ENCODE measurements at places on chromosomes 11 and 22.

DNA sequence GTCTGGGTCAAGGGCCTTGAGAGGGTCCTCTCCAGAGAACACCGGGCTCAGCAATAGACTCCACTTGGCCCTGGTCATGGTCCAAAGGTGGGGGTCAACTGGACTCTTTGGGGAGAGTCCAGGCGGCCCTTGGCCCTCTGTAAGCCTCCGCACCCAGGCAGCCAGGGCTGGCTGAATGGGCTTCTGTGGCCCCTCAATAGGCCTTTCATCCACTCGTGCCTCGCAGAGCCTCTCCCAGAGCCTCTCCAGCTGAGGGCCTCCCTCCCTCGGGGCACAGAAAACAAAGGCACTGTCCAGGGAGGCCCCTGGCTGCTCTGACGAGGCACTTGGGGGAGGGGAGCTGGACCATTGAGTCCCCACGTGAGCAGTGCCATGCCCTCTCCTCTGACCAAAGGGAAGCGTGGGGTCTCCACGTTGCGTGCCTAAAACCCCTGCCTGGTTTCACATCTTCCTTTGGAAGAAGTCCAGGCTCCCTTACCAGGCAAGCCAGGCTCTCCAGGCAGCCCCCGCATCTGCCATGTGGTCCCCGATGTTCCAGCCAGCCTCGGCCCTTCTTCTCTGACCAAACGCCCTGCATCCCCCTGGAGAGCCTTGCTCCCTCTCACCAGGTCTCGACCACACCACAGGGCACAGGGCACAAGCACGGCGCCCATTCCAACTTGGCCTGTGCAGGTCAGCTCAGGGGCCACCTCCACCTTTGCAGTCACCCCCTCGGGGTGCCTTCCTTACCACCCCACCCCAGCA, 15.5 kb downstream of the KIAA0930 start:
- DNase-seq, result no peak

- peak; percentile 90 for DNase-seq
These were observed at the start of gene TMEM121B for GRCh38 chr22:17121233-17122195. TMEM121B (minus strand) TSS chr22:17121360; CDS start chr22:17121127, 233 bp downstream.

DNA sequence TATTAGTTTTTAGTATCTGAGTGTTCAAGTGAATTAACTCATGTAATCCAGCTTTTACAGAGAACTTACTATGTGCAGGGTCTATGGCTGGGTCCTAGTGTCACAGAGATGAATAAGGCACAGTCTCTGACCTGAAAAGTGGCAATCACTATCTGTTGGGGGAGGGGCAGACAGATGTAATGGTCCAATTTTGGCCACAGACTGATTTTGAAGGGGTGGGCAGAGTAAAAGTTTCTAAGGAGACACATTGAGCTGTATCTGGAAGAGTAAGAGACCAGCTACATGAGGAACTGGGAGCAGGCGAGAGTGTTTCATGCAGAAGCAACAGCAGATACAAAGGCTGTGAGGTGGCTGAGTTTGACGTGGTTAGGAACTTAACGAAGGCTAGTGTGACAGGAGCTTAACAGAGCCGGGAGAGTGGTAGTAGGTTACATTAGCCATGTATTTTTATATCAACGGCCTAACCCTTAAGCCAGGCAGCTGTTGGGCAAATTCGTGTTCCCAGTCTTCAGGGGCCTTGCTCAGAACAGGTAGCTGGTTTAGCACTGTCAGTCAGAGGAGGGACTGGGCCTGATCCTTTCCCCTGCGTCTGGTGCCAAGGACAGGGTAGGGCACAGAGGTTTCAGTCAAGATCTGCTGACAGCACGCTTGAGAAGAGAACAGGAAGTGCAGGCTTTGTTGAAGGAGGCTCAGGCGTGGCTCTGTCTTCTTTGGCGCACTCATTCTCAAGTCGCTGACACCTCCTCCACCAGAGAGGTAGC, 1.4 kb upstream of the STIM1 start:
- no peak for DNase-seq

GRCh38 chr11:108863528-108863927, 198.7 kb downstream of the DDX10 start:
- DNase-seq, result no peak

DNA sequence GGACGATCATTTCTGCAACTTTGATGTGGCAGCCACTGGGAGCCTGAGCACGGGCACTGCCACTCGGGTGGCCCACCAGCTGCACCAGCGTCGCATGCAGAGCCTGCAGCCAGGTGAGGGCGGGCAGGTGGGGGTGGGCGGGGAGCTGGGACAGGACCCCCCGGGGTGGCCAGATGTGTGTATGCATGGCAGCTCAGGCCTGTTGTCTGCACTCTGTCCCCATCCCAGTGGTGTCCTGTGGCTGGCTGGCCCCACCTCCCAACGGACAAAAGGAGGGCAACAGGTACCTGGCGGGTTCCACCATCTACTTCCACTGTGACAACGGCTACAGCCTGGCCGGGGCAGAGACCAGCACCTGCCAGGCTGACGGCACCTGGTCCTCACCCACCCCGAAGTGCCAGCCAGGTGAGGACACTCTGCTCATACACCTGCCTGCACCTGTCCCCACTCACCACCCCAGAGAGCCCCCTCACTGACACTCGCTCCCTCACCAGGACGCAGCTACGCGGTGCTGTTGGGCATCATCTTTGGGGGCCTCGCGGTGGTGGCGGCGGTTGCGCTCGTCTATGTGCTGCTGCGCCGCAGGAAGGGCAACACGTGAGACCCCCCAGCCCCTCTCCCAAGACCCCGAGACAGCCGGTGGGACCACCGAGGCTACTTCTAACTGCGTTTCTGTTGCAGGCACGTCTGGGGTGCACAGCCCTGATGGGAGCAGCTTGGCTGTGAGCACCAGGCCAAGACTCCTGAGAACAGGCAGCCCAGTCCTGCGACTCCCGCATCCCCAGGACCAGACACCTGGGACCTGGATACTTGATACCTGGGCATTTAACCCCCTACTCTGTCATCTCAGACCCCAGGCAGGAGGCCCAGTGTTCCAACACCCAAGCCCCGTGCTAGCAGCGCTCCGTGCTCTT, 6.7 kb downstream of the SUSD2 start:
- no peak for DNase-seq

GRCh38 chr11:78210000-78210608, 21.4 kb downstream of the USP35 start:
- DNase-seq, result no peak

- peak; percentile 53 for DNase-seq
These were observed 562 bp downstream of the ZBED4 start for GRCh38 chr22:49853981-49854831.

DNA sequence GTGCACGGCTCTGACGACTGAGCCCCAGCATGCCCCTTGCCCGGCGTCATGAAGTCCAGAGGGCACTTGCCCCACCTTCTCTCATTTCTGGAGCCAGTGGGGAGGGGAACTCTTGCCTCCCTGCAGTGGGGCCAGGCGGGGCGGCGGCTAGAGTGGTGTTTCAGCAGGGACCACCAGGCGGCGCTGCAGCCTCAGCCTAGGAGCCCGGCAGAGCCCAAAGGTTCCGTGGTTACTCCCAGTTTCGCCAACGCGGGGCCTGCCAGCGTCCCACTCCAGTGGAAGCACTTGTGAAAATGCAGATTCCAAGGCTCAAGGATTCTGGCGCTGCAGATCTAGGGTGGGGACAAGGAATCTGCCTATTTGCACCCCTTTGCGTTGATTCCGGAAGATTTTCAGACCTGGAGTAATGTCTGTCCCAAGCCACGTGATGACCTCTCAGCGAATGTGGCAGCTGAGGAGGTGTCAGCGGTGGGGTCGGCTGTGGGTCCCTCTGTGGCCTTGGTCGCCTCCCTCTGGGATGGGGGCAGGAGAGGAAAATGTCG, 55.7 kb downstream of the CD82 start:
- DNase-seq, result peak; percentile 70

- DNase-seq, result no peak
These were observed 52.9 kb downstream of the NCAPD3 start for GRCh38 chr11:134170919-134171281.

DNA sequence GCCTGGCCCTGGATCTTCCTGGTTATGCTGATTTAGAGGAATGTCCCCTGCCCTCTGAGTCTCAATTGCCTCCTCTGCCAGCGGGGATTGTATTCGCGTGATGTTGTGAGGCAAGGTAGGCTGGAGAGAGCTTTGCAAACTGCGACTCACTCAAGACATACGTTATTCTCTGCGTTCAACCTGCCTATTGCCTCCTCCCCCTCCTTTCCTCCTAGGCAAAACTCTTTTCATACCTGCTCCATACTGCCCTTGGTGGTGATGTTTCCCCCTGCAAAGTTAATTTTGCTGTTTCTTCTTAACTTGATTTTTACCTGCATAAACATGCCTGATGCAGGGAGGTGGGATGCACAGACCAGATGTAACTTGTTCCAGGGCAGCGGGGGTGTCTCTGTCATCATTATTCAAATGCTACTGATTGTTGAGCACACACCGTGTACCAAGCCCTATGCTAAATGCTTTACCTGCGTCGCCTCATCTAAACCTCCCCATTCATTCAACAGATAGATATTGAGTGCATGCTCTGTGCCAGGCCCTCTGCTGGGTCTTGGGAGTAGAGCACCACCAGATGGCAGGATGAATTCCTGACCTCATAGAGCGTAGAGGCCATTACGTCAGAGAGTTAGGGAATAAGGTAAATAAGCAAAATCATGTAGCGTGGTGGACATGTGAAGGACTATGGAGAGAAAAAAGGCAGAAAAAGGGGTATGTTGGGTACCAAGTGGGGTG, 29.0 kb downstream of the SGSM1 start:
- DNase-seq, result peak; percentile 51

DNA sequence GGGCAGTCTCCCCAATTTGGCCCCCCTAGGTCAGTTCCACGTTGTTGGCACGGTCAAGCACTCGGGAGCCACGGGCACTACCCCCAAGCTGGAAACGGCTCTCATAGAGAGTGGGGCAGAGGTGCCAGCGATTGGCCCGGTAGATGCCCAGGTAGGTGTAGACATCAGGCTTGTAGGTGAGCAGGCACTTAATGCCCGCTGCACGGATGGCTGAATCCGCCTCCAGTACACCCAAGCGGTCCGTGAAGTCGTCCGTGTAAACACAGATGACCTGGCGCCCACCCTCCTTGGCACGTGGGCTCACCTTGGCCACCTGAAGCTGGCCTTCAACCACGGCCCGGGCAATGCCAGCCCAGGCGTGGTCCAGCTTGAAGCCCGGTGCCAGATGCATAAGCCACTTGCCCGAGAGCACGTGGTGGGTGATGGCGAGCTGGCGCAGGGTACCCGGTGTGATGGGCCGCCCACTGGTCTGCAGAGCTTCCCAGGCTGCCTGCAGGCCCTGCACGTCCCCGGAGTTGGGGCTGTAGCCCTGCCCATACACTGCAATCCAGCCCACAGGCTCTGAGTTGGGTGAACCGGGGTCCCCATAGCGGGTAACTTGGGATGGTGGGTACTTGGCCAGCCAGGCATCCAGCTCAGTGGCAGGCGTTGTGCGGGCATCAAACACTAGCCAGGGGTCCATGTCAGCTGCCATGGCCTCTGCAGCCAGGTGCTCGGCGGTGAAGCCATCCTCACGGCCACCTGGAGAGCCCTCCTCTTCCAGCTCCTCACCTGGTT, 1.2 kb downstream of the C11orf68 start:
- DNase-seq, result no peak
